Stimulated activated CD8-positive, alpha-beta memory T cell treated with anti-CD3 and anti-CD28 coated beads, Interleukin-4, amount 100 ng/mL, for 4 hours (primary cell): ENCODE measurements at places on chromosomes 7 and 10.
A peak's percentile ranks its signal among the peaks of the same experiment; 100 is the strongest.

DNA sequence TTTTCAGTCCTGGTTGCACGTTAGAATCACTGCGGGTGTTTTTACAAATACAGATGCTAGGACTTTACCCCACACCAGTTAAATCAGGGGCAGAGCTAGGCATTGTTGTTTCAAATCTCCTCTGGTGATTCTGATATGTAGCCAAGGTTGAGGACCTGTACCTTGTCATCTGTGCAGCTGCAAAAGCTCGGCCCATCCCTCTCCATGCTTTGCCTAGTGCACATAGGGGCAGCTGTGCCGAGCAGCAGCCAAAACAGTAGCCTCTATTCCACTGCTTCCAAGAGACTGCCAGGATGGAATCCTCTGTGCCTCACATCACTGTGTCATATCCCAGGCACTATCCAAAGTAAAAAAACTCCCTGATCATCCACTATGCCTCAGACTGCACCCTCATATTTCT is 181.3 kb downstream of the CDK14 start:
- no peak for DNase-seq

DNA sequence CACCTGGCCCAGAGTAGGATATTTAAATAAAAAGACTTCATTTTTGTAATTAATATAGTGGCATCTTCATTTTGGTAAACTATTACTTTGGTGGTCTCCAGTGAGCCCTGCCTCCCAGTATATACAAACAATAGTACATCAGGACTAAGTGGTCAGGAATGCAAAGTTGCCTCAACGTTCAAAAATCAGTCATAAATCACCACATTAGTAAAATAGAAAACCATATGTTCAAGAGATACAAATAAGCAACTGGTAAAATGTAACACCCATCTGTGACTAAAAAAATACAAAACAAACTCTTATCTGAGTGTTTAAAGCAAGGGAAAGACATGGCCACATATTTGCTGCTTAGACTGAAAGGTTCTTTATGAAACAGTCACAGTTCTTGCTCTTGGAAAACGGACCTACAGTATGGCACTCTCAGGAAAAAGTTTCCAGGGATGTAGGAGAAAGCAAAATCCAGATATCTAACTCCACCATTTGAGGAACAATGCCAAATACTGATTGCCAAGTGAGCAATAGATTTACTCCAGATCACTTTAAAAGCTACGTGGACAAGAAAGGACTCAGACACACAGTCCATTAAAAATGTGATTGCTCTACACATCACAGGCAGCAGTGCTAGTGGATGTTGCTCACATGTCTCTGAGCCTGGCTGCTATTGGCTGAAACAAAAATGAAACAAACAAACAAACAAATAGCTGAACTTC is 15.1 kb upstream of the RHOBTB1 start:
- DNase-seq, result no peak

DNA sequence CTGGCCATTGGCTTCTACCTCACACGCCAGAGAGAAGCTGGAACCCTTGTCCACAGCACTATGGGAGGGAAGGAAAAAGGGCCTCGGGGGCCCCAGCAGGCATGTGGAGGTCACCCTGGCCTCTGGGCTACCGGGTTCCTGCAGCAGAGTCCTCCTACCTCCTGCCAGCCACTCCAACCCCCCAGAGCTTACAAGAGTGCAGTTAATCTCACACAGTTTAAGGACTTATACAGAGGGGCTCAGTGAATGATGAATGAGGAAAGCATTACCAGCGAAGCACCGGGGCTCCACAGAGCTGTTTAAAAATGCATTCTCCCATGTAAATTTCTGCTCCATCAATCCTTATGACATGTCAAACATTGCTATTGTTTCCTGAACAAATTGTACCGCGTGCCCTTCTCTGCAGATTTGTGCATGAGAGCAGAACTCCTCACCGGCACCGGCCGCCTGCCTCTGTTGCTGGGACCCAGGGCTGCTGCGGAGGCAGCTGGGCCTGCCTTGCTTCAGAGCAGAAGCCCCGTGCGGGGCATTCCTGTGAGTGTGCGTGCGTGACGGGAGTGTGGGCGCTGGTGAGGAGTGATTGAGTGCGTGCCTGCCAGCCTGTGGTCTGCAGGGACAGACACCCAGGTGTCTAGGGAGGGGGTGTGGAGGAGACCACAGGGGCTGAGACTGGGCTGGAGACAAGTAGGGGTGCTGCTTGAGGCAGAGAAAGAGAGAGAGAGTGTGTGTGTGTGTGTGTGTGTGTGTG is 52.8 kb downstream of the C10orf105 start:
- no peak for DNase-seq

- no peak for DNase-seq
These were observed 63.6 kb downstream of the ARID5B start for GRCh38 chr10:61964949-61965702.

GRCh38 chr7:92714767-92715166 is 121.6 kb downstream of the CDK6 start:
- no peak for DNase-seq

DNA sequence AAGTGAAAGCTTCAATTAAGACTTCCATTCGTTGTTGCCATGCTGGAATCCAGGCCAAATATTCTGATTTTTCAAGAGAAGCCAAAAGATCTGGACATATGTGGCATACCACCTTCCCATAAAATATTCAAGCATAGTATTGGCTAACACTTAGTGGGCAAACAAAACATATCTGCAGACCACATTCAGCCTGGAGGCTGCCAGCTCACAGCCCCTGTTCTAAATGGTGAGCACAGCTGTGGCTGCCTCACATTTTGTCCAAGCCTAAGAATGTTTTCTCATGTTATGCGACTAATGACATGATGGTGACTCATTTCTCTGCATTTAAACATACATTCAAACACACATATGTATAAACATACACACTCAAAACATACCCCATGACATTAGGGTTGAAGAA is 10.6 kb upstream of the CALU start:
- DNase-seq, result no peak

GRCh38 chr10:27911011-27911410 is 87.9 kb downstream of the ODAD2 start:
- DNase-seq, result no peak

DNA sequence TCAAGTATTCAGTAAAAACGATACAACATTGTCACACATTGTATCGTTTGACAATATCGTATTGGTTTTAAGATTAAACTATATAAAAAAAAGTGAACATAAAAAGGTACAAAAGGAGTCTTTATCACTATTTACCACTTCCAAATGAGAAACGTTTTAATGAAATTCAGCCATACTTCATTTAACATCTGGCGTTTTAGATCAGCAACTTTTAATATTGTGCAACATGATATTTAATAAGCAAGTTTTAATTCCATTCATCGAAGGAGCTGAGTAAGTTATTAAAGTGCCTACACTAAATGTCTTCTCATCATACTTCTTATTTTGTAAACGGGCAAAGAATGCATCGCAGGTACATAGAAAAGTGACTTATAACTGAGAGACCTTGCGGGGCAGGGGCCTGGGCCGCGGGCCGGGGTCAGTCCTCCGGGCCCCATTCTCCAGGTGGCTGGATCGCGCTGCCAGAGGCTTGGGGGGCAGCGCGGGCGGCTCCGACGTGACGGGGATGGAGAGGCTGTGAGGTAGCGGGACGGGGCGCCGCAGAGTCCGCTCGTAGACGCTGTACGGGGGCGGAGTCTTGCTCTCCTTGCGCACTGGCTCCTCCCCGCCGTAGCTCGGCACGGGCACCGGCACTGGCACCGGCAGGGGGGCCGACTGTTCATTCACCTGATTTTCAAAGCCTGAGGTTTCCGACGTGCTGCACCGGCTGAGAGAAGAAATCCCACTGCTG is 165.8 kb upstream of the IMMP2L start:
- DNase-seq, result no peak

DNA sequence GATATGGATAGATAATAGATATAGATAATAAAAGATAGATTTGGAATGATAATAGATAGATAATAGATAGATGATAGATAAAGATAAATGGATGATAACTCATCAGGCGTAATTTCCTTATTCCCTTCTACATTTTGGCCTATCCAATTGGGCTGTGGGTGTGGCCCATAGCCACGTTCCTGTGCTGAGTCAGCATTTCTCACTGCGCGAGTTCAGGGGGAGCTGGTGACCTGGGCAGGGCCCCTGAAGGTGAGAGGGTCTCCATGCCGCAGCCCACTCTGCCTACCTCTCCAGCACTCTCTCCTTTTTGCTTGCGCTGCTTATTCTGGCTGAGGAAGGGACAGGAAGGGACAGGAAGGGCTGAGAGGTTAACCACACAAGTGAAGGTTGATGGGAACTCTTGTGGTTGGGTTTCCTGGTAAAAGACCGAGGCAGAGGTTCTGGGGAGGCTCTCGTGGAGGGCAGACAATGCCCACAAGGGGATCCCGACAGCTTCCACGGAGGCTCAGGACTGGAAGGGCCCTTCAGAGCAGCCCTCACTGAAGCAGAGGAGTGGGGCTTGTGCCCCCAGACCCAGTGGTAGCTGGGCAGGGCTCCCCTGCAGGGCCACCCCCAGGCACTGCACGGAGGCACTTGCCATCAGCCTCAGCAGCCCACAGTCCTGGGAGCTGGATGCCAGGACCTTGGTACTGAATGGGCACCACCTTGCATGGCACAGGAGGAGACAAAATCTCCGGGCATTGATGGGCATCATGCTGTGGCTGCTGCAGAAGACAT is 247.3 kb upstream of the PITRM1 start:
- DNase-seq, result no peak

DNA sequence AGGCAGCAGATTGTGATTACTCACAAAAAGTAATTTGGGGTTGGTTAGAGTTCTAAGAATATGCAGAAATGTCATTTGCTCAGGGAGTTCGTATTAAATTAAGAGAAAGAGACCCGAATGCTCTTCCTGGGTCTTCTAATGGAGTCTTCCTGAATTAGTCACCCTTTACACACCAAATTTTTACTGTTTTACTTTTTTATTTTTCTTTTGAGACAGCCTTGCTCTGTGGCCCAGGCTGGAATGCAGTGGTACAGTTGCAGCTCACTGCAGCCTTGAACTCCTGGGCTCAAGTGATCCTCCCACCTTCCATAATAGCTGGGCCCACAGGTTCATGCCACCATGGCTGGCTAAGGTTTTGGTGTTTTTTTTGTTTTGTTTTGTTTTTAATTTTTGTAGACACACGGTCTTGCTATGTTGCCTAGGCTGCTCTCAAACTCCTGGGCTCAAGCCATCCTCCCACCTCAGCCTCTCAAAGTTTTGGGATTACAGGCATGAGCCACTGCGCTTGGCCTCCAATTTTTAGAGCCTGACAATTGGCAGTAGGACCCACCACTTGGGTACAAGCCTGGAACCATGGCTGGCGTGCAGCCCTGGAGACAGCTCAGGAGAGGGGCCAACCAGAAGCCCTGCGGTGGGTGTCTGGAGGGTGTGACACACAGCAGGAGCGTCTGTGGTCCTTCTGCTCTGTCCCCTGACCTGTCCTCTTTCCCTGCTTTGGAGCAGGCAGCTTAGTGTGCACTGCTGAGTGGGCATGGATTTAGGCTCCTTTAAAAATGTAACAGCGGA is 16.4 kb upstream of the BHLHA15 start:
- DNase-seq, result no peak

DNA sequence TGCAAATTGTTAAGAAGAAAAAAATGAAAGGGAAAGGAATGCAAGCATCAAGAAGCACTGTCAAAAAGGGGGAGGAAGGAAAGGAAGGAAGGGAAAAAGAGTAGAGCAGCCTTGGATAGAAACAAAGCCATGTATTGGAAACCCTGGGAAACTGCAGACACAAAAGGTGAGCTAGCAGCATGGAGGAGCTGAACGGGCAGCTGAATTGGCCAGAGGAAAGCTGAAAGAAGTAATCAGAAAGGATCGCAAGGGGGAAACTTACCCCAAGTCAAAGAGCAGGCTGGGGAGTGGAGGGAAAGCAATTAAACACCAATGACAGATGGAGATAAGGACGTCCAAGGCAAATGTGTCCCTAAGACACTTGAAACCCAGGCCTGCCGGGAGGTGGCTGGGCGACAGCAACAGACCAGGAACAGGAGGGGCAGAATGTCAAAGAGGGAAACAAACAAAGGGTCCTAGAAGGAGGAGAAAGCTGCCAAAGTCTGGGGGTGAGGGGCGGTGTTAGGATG is 93.8 kb upstream of the SVIL start:
- DNase-seq, result no peak

DNA sequence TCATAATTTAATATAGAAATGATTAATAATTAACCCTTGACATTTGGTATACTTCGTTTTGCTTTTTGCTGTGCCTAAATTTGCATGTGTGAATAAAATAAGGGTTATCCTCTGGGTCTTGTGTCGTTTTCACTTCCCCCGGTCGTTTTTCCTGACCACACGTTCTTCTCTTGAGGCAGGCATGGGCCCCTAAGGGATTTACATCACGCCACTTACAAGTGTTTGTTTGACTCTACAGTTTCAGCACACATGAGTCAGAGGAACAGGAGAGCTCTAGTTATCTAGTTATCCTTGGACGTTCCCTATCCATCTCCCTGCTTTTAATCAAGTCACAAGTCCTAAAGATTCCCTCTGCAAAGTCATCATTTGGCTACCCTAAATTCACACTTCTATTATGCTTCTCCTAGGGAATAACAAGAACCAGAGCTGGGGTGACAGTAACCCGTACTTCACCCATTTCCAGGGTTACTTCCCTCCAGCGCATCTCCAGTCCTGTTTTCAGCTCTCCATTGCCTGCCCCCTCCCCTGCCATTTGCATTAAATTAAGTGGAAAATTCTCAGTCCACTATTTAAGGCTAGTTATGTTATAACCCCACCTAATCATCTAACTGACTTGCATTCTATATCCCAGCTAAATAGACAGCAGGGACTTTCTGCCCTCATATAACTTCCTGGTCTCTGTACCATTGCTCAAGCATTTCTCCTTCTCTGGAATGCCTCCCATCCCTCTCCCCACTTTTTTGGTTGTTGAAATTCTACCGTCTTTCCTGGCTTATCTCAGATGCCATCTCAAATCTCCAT is 206.9 kb downstream of the PTEN start:
- DNase-seq, result no peak

GRCh38 chr10:97708976-97709946 is 4.3 kb upstream of the MARVELD1 start:
- peak; percentile 11 for DNase-seq

DNA sequence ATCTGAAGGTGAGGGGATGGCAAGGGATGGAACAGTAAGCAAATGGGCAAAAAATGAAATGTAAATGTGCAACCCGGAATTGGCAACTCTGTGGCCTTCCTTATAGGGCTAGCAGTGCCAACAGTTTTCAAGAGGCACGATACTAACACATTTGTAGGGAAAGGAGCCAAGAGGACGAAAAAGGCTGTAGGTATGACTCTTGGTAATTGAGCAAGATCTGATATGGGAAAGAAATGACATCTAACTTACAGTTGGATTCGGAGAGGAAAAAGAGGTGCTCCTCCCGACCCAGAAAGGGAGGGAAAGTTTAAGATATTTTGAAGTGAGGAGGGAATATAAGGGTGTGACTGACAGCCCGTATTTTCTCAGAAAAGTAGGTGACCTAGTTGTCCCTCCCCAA is 2.1 kb upstream of the CREM start:
- DNase-seq, result no peak

- DNase-seq, result no peak
These were observed 950 bp downstream of the EVX1 start for GRCh38 chr7:27243340-27244163.
